Activated CD4-positive, alpha-beta T cell treated with anti-CD3 and anti-CD28 coated beads, Interleukin-2, amount 10 ng/mL, durations not matched to agents 7 days and 5 days (primary cell): ENCODE measurements at places on chromosomes 13 and 19.

DNA sequence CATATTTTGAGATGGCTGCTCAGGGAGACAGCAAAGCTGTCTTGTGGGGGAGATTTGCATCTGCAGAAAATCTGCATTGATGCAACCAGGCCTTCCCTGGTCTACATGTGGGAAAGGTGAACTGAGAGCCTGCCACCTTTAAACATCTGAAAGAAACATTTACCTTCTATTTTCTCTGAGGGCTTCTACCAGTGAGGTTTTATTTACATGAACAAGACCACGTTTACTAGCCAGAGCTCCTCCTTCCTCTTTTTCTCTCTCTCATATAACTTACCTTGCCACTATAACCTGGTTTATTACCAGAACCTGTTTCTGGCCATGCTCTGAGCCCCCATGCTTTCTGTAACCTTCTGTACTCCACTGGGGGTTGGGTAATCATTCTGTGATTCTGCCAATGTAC, 14.4 kb upstream of the RUBCNL start:
- no peak for DNase-seq

GRCh38 chr13:30111810-30112209, 195.5 kb downstream of the KATNAL1 start:
- DNase-seq: peak; percentile 20

- no peak for DNase-seq
These were observed 725 bp downstream of the PSMD8 start for GRCh38 chr19:38375098-38375493.

DNA sequence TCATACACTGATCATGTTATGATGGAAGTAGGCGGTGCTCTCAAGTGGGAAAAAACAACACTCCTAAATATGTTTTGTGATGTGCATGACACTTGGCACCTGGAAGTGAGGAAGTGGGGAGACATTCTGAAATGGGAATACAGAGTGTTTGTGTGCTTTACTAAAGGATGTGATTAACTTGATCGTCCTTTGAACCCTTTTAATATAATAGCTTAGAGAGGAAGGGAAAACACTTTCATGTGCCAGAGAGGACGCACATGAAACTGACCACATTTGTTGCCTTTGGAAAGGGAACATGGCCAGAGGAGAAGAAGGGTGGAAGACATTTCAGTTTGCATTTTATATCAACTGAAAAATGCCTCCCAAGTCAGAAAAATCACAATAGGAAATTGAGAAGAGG, 31.4 kb downstream of the SMAD9 start:
- DNase-seq: no peak

DNA sequence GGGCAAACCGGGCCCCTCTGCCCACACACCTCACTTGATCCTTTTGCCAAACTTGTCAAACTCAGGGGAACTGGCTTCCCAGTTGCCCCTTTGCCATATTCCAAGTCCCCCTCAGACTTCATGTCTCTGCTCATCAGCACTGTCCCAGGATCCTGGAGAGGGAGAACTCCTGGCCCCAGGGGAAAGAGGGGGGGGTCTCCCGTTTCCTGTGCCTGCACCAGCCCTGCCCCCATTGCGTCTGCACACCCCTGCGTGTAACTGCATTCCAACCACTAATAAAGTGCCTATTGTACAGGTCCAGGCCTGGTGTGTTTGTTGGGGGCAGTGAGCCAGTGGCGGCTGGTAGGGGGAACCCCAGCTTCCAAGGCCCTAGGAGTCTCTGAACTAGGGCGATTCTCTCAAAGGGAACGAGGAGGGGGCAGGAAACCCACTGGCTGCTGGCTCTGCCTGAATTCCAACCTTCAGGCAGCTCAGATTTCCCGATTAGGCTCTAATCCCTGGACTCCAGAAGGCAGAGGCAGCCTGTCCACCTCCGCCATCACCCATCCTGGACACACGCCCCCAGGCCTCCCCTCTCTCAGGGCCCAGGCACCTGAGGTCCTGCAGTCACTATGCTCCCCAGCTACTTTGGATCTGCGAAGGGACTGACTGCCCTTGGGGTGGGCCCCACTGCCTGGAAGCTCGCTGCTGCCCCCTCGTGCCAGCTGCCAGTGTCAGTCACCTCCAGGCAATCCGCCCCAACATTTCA, 9.7 kb upstream of the ILF3 start:
- peak; percentile 87 for DNase-seq

DNA sequence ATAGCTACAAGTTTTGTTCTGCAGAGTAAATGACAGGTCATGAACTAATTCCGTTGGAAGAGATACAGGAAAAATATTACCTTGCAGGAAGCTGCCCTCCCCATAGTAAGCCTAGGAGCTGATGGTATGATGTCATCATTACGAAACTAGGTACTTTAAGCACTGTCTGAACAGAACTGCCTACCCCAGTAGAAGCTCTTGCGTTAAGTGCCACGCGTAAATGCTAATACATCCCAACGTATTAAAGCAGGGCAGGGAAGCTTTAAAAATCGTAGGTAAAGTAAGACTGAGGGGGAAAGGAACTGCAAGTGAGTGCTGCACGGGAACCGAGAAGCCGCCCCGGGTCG, 572 bp downstream of the UGGT2 start:
- no peak for DNase-seq

DNA sequence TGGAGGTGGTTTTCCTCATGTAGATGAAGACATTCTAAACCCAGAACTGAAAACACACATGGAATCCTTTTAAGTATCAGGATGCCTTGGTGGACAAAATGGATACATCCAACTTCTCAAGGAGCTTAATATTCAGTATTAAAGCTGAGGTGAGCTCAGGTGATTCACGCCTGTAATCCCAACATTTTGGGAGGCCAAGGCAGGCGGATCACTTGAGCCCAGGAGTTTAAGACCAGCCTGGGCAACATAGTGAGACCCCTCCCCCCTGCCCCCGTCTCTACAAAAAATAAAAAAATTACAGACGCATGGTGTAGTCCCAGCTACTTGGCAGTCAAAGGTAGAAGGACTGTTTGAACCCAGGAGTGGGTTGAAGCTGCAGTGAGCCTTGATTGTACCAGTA, 28.8 kb downstream of the DPRX start:
- no peak for DNase-seq

- DNase-seq: peak; percentile 39
These were observed 1.8 kb downstream of the MBD3 start for GRCh38 chr19:1590641-1591397.
